ENCODE measurements at places on chromosomes 16 and 17.

DNA sequence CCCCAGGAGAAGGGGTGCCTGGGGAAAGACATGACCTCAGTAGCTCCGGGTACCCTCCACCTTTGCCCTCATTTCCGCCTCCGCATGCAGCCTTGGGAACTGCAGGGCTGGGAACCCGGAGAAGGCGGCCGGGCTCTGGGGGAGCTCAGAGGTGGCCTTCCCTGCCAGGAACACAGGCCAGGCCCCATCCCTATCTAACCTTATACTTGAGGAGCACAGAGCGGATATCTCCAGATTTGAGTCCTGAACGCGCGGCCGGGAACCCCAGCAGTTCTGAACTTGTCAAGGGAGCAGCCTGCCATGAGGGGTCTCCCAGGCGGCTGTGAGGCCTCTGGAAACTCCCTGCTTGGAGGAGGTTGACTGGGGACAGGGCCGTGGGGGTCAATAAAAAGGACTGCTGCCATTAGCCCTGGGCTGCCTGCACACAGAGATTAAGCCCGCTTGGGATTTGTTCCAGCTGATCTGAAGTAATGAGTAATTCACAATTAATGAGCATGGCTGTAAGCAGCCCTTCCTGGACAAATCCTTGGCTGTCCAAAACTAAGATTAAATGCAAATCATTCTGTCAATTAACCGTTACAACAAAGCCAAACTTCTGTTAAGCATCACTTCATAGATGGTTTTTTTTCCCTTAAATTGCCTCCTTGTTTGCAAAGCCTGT, 26.3 kb upstream of the METRNL start:
- no peak for DNase-seq

DNA sequence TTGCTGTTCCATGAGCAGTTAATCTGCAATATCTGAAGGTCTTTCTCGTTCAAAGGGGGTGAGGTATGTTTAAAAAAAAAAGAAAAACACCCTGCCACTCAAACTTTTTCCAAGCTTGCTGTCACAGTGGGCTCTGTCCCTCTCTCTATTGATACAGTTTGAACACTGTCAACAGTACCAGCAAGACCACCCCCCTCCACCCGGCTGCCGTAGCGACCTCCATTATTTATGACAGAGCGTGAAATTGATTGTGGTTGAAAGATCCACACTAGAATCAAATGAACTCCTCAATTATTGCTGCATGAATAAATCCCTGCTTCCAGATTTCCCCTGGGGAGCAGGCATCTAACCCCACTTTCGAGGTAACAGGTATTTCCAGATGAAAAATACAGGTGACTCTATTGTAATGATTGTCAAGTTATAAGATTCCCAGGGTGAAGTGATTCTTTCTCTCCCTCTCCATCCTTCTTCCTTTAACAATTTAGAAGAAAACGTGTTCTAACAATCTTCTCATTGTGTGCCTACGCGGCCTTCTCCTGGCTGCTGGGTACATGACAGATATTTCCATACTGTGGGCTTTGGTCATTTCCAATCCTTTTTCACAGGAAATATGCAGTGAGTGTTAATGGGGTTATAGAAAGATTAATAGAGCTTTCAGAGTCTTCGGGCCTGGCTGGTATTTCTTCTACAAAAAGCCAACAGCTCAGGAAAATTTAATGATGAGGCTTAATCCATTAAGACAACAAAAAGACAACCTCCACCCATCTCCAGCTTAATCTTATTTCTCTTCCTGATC, 135.7 kb upstream of the C16orf82 start:
- no peak for DNase-seq

DNA sequence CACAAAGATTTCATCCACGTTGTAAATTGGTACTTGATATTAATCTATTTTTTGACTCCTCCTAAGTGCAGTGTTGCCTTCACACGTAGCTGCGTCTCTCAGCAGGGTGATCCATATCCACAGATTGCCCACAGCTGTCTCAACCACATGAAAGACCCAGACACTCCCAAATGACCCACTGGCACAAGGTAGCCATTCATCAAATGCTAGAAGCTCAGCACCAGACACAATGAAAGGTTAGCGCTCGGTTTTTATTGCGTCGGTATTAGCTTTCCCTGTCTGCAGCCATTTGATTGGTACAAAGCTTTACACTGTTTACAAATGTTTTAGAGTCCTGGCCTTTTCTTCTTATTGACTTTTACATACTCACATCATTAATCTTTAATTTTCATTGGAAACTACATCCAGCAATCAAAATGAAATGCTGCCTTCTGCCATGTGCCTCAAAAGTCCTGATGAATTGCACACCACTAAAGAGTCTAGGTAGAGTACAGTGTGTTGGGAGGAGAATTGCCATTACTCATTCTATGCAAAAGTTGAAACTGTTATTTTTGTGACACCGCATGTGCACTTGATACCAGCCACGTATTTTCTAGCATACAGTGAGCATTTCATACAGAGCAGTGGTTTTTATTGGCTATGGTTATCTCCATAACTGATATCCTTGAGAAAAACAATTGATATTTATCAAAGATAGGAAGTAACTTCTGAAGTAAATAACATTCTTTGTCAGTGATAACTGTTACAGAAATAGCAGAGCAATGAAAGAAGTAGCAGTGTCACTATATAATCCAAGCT, 127.3 kb upstream of the NUDT7 start:
- no peak for DNase-seq

GRCh38 chr17:70271672-70272071, 102.3 kb downstream of the KCNJ2 start:
- no peak for DNase-seq

GRCh38 chr17:11005940-11006339, 168.1 kb upstream of the PIRT start:
- no peak for DNase-seq
